ENCODE measurements at places on chromosomes 6 and 20. TPM values are rescaled to one million over a fixed set of nuclear protein-coding genes. Genes with fewer than 3 reads are reported as not detected.

RIPPLY2 gene
- not detected for total RNA-seq

XRN2 gene
- 40.2 TPM for total RNA-seq

DNA sequence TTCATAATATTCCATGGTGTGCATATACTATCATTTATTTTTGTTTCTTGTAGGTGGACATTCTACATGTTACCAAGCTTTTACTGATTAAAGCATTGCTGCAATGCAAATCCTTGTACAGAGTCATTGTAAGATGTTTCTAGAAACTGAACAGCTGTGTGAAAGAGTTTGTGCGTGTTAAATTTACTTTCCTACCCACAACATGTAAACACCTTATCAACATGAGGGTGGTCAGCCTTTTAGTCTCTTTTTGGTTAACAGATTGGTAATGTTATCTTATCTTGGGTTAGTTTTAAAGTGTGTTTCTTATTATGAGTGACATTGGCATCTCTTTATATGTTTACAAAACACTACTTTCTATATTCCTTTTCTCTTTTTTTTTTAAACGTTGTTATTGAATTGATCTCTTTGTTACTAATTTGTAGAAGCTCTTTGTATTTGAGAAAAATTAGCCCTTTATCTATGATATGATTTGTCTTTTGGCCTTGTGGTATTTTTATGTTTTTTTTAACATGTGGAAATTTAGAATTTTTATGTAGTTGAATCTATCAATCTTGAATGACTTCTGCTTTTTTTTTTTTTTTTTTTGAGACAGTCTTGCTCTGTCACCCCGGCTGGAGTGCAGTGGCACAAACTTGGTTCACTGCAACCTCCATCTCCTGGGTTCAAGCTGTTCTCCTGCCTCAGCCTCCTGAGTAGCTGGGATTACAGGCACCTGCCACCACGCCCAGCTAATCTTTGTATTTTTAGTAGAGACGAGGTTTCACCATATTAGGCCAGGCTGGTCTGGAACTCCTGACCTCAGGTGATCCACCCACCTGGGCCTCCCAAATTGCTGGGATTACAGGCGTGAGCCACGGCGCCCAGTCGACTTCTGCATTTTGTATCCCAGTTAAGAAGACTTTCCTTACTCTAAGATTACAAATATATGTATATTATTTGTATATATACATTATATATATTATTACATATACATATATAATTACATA lies 112.1 kb downstream of the TCP11 start:
- no peak for DNase-seq

ZC2HC1B gene
- not detected for total RNA-seq

GRCh38 chr6:28167926-28168325 lies 26.2 kb downstream of the ZKSCAN8 start:
- DNase-seq = no peak

GRCh38 chr20:50360218-50360672 lies 149.9 kb upstream of the PTPN1 start:
- peak; percentile 80 for DNase-seq

ZFAND3 gene
- total RNA-seq = 77.0 TPM

DNA sequence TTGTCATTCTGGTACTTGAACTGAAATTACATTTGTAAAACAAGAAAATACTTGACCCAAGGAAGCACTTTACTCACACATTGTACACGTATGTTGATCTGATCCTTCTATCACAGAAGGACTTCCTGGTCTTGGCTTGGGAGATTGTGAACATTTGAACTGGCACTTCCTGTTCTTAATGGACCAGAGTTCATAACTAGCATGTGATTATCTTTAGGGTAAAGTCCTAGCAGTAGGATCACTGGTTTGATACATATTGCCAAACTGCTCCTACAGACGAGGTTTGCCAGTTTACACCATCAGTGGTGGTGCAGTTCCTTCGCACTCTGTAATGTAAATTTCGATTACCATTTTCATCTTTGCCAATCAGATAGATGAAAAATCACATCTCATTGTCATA lies 12.7 kb downstream of the HECA start:
- no peak for DNase-seq

GRCh38 chr6:3648724-3649123 lies 102.8 kb downstream of the PXDC1 start:
- DNase-seq = no peak

PRDM13 gene
- total RNA-seq = not detected

GRCh38 chr6:170080828-170081371 lies 210.0 kb downstream of the DLL1 start:
- DNase-seq = no peak

DNA sequence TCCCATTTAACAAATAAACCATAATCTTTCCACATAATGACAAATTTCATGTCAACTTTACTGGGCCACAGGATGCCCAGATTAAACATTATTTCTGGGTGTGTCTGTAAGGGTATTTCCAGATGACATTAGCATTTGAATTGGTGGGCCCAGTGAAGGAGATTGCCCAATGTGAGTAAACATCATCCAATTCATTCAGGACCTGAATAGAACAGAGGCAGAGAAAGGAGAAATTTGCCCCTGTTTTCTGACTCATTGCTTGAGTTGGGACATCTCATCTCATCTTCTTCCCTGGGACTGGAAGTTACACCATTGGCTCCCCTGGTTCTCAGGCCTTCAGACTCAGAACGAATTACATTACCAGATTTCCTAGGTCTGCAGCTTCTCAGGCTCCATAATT lies 142.9 kb downstream of the TPBG start:
- no peak for DNase-seq

- DNase-seq = no peak
Observed at GRCh38 chr20:46367967-46368901, 38.2 kb downstream of the ELMO2 start.

GRCh38 chr6:19465256-19465655 lies 371.9 kb upstream of the ID4 start:
- DNase-seq = no peak

GRCh38 chr20:44961011-44961869 lies 1.0 kb upstream of the TOMM34 start:
- no peak for DNase-seq

IPCEF1 gene
- 1.2 TPM for total RNA-seq

DNA sequence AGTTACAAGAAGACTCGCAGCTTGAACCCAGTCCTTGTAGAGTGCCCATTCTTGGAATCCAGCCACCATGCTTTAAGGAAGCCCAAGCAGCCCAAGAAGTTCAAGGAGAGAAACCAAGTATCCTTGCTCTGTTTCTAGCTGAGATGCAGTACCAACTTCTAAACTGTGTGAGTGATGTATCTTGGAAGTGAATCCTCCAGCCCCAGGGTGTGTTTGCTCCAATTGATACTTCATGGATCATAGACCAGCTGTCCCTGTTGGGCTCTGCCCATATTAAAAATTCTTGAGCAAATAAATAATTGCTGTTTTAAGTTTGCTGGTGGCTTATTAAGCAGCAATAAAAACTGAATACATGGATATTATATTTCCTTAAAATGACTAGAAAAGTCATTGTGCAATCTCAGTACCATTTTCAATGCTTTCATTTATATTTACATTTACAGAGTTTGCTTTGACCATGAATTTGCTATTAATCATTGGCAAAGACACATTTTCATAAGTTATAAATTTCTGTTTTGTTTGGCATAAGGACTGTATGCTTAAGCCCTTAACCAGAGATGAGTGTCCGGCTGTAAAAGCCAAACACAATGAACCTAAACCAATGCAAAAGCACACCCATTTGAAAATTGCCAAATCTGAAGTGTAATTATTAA lies 9.2 kb downstream of the SPTLC3 start:
- no peak for DNase-seq

ZSCAN23 gene
- total RNA-seq = 1.2 TPM

DNA sequence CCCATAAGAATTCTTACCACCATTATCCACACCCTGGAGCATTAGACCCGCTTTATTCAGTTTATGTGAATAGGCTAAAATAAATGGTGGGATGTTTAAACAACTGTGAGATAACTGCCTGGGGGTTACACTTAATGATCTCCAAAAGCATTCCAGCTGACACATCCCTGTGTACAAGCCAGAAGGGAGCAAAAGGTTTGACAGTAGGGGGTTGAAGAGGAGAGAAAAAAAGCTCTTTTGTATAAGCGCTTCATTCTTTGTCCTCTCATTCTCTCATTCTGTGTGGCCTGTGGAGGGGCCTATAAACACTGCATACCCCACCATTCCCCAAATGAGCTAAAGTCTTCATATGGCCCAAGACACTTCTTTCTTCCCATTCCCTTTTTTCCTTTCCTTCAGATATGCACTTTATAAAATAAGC lies 30.8 kb upstream of the COL21A1 start:
- DNase-seq = no peak

GRCh38 chr20:42100137-42100704 lies 482.0 kb upstream of the CHD6 start:
- no peak for DNase-seq

KIFC1 gene
- total RNA-seq = 14.7 TPM

DNA sequence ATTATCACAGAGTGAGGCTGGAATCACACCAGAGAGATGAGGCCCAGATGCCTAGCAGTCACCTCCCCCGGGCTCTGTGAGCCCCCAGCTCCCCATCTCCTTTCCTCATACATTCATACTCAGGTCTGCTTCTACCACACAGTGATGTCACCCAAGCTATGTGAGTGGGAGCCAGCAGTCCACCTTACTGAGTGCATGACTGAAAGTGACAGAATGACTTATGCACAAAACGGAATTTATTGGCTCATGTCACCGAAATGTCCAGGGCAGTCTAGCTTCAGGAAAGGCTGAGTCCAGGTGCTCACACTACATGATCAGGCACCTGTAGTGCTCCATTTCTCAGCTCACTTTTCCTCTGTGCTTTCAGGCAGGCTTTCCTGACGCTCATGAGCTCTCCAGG lies 36.7 kb upstream of the CCN6 start:
- DNase-seq = no peak

GRCh38 chr6:137698636-137699030 lies 168.4 kb upstream of the TNFAIP3 start:
- no peak for DNase-seq

DNA sequence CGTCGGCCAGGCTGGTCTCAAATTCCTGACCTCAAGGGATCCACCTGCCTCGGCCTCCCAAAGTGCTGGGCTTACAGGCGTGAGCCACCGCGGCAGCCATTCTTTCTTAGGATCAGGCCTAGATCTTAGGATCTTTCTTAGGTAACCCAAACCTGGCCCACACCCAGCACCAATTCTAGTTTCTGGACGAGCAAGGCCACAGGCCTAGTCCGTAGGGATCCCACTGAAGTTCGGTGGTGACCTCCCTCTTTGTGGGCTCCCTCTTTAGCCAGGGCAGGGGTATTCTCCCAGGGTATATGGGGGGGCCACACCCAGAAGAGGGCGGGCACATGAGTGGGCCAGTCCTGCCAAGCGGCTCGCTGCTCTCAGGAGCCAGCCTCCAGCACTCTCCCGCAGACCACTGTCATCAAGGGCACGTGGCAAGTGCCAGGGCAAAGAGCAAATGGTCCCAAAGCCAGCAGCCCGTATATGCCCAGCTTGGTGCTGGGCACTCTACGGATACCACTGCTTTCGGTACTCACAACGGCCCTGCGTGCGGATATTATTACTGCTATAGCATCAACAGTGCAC lies 6.5 kb downstream of the PXDC1 start:
- DNase-seq = no peak

GHRH gene
- not detected for total RNA-seq

SERPINB1 gene
- total RNA-seq = 208 TPM

ZFP64 gene
- total RNA-seq = 16.4 TPM

DNA sequence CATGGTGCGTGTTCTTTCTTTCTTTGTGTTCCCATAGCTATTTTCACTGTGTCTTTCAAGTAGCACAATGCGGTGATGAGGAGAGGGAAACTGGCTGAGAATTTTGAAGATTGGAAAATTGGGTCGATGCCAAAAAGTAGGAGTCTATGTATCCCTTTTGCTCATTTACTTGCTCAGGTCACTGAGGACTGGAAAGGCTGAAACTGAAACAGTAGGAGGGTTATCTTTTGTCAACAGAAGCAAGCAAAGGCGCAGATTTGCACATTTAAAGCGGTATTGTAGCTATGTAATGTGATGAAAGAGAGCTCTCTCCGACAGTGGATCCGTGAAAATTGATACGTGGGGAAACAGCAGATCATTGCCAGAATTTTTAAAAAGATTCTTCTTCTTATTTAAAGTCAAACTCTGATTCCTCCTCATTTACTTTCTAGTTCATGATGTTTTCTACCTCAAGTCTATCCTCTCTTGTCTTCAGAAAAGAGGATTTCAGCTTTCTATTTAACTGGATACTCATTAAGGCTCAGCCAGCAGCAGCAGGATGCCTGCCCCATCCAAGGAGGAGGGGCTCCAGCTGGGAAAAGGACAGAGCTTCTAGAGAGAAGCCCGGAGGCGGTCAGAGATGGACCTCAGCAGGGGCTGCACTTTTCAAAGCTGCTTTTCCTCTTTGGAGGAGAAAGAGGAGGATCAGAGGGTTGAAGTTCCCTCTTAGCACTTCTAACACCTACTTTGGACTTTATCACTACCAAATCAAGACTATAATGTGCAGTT lies 15.9 kb upstream of the FYN start:
- DNase-seq = no peak

DNA sequence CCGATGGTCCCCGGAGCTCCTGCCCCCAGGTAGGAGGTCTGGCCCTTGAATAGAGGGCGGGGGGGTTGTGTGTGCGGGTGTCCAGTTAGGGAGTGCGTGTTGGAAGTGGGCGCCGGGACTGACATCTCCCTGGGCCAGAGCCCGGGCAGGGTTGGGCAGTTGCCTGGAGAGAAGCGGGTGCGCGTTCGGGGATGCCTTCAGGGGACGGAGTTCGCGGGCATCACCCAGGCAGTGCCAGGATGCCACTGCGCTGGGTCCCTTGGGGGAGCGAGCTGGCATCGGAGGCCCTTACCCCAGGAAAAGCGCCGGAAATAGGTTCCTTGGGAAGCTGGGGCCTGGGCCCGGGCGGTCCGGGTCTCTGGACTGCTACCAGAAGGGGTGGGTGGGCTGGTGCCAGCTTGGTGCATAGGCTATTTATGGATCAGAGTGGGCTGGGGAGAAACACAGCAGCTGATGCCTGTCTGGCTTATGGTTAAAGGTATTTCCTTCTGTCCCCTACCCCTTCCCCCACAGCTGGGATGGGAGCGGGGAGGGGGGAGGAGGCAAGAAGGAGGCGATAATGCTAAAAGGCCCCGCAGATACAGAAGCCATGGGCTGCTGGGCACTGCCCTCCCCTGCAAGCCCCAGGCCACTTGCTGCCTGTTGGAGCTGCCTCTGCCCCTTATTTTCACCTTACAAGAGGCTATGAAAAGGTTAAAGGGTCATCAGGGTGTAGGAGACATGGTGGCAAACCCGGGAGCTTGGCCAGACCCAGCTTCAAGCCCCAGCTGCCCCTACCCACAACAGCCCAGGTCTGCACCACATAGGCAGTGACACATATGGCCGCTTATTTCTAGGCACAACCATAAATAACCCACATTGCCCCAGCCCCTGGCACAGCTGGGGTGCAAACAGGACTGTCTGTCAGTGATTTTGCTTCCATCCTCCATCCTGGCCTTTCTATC lies 638 bp downstream of the PACSIN1 start:
- DNase-seq = no peak

FAM209A gene
- total RNA-seq = 0.39 TPM

- DNase-seq = no peak
Observed at GRCh38 chr20:46631874-46632446, 19.3 kb downstream of the SLC13A3 start.

- no peak for DNase-seq
Observed at GRCh38 chr6:110859335-110859792, 15.2 kb upstream of the AMD1 start.

TPBG gene
- 13.1 TPM for total RNA-seq

GRCh38 chr6:138590796-138591709 lies 91.8 kb upstream of the NHSL1 start:
- DNase-seq = peak; percentile 54
